Stimulated activated CD8-positive, alpha-beta memory T cell treated with anti-CD3 and anti-CD28 coated beads, Interleukin-12 subunit alpha, Interleukin-12 subunit beta, amount 100 ng/mL, for 1 hour (primary cell): ENCODE measurements at places on chromosomes 4 and X.

DNA sequence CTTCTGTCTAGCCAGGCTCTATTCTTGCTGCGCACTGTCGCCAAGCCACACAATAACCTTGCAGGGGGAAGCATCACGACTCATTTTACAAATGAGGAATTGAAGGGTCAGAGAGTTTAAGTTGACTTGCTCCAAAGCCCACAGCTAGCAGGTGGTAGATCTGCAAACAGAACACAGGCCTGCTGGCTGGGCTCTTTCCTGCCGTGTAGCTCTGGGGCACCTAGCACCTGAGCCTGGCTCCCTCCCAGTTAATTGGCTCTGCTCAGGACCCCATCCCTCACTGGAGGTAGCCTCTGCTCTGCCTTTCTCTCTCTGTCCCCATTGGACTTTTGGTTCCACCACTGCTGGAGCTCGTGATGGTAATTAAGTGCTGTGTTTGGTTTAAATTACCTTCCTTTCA is 98.5 kb downstream of the NSUN7 start:
- DNase-seq, result no peak

GRCh38 chr4:180164799-180165198 is 2078.4 kb upstream of the TENM3 start:
- DNase-seq, result no peak

DNA sequence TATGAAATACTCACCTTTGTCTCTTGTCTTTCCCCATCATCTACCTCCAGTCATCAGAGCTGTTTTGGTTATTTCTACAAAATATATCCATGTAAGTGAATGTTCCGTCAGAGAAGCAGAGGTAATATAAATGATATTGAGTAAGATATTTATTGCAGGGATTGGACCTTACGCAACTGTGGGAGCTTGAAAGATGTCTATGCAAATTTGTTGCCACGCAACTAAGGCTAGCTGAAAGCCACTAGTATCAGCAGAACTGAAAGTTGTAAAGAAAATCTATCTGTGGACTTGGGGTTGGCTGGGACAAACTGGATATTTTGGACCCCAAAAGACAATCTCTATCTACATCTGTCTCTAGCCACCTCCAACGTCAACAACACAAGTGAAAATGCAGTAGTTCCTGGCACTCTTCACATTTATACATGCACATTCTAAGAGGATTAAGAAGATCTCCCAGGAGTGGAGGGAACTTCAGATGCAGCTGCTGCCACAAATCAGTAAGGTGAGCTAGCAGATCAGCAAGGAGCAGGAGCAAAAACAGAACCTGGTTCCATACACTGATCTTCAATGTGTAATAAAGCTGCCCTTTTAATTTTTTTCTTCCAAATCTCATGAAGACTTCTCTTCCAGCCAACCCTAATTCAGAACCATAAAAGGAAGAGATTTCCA is 8.5 kb upstream of the CCSER1 start:
- no peak for DNase-seq

- no peak for DNase-seq
Measured at GRCh38 chr4:3766785-3767569, 792 bp downstream of the ADRA2C start.

DNA sequence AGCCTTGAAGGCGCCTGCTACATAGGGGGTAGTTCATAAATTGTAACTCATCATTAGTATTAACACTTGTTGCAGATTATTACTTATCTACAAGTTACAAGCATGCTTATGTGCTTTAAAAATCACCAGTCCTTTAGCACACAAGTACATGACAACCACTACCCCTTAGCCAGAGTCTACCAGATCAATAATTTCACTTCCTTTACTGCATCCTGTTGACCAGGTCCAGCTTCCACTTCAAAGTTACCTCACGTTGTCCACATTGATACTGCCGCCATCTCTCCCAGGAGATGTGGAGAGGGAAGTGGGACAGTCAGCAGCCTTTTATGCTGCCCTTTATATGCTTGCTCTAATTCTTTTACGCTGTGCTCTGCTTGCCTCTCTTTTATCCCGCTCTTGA is 231.3 kb upstream of the CXXC4 start:
- no peak for DNase-seq

GRCh38 chrX:121671649-121672048 is 624.2 kb downstream of the GLUD2 start:
- no peak for DNase-seq

DNA sequence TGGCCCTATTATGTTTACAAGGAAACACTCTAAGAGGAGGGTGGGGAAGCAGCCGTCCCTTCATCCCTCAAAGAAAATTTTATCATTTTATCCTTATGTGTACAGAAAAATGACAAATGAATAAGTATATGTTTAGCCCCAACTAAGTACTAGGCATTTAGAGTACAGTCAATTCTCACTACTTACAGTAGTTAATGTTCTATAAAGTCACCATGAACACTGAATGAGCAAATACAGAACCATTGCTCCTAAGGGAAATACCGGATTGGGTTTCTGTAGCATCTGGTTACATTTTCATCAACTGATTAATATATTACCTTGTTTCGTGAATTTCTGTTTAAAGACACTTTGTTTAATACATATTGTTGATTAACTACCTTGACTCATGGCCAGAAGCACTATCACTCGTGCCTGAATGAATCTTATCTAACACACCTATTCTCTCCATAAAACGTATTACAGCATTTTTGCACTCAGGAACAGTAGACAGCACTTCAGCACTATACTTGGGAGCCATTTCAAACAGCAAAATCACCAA is 109.3 kb downstream of the ASB9 start:
- DNase-seq, result no peak

DNA sequence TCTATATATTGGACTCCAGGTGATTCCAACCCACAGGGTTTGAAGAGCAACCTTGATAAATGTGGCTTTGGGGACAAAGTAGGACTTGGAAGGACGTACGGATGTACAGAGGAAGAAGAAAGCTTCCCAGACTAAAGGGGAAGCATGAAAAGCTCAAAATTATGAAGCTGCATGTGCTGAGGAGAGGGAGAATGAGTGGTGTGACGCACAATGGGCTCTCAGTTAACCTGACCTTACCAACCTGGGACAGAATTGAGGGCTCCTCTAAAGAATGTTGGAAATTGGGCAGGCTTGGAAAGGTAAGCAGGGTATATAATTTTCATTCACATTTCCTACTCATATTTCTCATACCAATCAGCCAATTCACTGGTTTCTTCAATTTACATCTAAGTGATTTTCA is 10.5 kb upstream of the TIGD2 start:
- DNase-seq, result no peak

DNA sequence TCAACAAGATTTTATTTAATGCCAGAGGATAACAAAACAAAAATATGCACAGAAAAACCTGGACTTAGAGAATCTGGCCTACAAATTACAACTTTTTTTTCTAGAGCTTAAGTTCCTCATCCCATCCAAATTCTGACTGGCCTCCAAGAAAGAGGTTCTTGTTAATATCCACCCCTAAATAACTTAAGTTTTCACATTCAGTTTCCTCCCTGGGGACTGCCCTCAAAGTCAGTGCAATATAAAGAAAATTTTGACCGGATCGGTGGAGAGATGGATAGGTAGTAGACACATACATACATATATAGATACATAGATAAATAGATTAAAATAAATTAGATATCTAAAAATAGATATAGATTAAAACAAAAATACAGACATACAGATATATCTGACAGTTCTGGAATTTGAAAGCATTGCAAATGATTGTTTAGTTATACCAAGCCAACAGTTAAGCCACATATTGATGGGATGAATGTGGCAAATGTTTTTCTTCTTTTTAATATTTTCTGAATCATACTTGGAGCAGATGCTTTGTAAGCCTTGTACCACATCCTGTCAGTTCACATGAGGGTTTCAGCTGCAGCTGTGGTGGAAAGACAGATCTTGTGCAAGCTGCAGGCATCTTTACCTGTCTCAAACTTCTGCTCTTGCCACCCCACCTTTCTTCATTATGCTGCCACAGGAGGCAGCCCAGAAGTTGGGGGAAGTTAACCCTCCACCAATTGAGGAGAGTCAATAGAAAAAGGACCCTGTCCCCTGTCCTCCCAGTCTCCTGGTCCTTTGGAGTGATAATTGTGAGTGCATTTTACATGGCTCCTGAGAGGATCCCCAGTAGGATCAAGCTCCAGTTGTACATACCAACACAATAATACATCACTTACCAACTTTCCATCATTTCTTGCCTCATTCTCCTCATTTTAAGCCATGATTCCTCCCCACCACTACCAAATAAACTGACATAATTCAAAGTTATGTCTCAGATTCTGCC is 58.5 kb upstream of the PRDM8 start:
- DNase-seq, result peak; percentile 31

DNA sequence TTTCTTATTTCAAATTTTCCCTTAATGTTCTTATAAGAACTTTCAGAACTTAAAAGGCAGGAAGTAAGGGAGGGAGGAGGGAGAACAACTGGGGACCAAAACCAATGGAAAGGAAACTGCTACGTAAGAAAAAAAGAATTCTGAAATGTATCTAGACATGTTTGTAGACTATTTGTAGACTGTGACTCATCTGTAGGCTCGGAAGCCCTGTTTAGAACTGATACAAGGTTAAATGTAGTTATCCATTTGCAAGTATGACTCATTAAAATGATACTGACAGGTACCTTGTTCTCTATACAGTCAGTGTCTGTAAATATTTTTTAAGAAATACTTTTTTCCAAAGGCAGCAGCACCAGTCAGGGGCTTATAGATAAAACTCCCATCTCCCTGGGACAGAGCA is 202.0 kb downstream of the DHX15 start:
- no peak for DNase-seq
